Stimulated activated CD4-positive, alpha-beta T cell treated with anti-CD3 and anti-CD28 coated beads, Interleukin-4, amount 100 ng/mL, for 48 hours (primary cell): ENCODE measurements at places on chromosomes 13 and 19.

DNA sequence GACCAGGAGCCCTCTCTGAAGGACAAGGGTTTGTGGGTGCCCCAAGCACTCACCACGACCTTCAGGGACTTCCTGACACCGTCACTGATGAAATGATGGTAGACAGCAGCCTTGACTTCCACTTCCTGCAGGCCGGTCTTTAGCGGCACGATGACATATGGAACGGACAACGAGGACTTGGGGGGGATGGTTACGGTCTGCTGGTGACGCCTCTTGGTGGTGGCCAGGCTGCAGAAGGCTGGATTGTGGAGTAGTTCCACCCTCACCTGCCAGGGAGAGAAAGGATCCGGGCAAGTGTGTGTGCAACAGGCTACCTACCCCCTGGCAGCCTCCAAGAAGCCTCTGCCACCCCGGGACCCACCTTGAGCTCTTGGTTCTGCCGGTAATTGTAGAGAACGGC, 23.2 kb downstream of the C3 start:
- DNase-seq = no peak

DNA sequence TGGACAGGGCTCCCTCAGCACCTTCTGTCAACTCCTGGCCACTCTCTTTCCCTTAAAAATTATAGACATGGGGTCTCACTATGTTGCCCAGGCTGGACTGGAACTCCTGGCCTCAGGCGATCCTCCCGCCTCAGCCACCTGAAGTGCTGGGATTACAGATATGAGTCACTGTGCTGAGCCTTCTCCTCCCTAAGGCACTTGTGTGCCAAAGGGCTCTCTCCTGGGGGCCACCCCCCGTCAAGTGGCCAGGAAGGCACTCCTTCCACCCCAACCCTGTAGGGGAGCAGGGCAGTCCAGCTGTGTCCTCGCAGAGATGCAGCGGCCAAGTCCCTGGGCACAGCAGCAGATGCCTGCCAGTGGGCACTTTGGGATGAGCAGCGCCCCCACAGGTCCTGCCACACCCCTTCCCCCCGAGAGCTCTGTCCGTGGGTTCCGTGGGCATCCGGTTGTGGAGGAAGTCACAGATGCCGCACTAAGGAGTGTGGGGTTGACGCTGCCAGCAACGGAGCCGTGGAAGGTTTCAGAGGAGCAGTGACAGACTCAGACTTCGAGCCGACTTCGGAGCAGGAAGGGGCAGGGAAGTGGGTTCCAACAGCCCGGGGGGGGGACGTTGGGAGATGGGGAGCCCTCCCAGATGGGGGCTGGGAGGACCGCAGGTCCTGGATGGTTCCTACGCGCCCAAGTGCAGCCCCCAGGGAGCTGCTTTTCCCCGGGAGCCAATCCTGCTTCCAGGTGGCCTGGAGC, 3.3 kb upstream of the UQCR11 start:
- DNase-seq = no peak

GRCh38 chr19:8573316-8573715, 3.9 kb downstream of the MYO1F start:
- no peak for DNase-seq

DNA sequence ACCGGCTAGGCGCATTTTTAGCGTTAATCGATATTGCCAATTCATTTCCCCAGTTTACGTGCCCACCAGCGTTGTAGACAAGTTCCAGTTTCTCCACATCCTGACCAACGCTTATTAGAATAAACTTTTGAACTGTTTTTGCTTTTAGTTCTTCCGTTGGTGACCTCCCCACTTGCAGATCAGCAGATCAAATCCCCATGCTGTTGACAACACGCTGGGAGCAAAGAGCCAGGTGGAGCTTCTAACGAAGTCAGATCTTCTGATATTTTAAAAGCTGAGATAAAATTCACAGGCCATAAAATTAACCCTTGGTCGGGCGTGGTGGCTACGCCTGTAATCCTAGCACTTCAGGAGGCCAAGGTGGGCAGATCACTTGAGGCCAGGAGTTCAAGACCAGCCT, 21.2 kb downstream of the RCN3 start:
- no peak for DNase-seq

DNA sequence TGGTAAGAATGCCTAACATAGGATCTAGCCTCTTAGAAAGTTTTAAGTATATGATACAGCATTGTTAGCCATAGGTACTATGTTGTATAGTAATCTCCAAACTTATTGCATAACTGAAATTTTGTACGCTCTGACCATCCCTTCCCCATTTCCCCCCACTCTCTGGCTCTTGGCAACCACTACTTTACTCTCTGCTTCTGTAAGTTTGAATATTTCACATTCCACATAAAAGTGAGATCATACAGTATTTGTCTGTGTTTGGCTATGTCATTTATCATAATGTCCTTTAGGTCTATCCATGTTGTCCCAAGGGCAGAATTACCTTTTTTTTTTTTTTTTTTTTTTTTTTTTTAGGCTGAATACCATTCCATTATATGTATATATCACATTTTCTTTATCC, 396.9 kb downstream of the DLEU7 start:
- DNase-seq = no peak

- no peak for DNase-seq
Measured at GRCh38 chr13:94384231-94384905, 95.1 kb downstream of the DCT start.

DNA sequence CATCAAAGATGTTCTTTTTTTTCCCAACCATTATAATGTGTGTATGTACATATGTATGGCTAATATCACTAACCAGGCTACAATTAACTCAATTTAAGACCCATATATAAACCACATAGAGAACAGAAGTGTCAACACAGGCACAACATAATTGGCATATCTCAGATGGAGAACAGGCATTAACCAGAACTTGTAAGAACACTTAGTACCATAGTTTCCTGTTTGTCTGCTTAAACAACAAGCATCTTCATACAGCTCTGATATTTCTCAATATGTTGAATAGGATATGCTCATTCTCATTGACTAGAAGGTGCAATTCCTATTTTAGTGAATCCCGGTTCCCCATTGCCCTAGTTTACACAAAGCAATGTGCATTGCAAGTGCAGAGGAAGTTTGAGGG, 116.9 kb upstream of the EDNRB start:
- DNase-seq = no peak

DNA sequence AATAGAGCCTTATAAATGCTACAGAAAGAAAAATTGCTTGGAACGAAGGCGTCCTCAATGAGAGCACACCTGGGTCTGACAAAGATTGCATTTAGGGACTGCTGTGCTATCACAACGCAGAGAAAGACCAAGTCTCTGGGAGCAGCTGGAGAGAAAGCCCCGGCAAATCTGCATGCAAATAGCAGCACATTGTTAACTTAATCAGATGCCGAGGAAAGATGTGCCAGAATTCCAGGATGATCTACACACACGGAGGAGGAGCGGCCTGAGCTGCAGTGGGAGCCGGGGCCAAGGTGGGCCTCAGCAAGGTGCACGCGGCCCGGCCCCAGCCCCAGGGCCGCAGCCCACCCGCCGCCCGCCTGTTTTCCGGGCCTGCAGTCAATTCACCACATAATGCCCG, 1.4 kb downstream of the ZNF536 start:
- DNase-seq = no peak

DNA sequence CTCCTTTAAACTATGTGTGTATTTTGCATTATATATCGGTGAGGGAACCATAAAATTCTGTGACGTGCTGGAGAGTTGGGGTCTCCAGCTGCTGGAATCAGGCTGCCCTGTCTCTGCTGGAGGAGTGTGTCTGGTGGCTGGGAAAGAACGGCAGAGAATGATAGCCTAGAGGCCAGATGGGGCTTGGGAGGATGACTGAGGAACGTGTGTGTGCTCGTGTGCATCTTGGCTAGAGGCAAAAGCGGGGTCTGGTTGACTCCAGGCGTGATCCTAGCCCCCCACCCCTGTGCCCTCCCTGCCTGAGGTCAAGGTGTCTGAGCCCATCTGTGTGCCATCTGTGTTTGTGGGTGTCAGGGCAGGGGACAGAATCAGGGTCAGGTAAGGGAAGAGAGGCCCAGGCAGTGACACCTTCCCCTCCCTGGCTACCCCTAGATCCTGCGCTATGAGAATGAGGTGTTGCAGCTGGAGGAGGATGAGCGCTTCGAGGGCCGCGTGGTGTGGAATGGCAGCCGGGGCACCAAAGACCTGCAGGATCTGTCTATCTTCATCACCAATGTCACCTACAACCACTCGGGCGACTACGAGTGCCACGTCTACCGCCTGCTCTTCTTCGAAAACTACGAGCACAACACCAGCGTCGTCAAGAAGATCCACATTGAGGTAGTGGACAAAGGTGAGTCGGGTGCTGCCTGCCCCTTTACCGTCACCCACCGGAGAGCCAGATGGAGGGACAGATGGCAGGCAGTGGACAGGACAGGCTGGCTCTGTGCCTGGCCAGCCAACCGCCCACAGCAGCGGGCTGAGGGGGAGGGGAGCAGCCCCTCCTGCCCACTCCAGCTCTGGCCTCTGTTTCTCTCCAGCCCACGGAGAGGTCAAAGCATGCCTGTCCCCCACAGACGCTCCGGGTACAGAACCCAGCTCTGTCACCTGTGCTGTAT, 3.1 kb downstream of the SCN1B start:
- DNase-seq = no peak

GRCh38 chr19:41994521-41994971, 516 bp upstream of the ATP1A3 start:
- no peak for DNase-seq

- DNase-seq = no peak
Measured at GRCh38 chr13:109301276-109301675, 485.1 kb downstream of the IRS2 start.

DNA sequence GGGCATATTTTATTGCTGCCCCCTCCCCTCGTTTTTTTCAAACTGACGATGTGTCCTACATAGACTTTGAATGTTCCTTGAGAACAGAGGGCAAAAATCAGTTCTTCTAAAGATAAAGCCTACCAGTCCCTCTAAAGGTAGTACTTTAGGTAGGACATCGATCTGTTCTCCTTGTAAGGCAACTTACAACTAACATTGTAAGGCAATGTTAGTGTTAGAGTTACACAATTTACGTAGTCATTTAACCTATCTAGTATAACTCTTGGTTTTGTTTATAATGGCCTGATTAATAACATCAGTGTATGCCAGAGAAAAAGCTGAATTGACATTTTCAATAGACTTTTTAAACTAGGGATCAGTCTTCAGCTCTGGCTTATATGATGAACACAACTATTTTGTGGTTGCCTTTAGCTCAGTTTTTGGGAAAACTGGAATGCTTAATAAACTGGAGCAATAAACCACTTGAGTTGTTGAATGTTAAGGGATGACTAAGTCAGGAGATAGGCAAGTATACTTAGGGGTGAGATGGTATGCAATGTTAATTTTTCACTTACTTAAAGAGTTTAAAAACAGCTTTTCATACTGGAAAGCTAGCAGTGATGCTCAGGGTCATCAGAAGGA, 2.2 kb downstream of the NDFIP2 start:
- no peak for DNase-seq

DNA sequence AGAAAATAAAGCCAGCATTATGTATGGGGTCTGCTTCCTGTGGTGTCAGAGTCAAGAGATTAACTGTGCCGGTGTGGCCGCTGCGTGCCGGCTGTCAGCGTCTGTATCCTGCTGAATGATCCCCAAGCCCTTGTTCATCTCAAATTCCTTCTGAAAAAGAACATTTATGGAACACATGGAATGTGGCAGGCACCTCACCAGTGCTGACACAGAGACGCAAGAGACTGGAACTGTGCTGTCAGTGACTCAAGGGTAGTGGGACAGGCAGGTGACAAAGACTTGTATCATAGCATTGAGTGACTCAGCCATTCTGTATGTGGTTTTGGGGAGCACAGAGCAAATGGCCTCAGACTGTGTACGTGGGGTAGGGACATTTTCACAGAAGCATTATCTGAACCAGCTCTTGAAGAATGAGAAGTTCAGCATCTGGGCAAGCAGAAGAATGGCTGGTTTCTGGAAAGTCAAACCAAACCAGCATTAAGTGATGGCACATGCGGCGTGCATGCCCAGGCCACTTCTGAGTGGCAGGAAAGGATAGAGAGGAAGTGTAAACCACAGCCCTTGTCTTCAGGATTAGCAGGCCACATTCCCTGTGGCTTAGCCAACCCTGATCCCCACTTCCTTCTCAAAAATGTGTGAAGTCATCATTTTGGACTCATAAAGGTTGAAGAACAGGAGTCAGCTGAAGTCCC, 54.0 kb upstream of the IRS2 start:
- peak; percentile 4 for DNase-seq

GRCh38 chr13:65803530-65804392, 1426.4 kb downstream of the PCDH9 start:
- DNase-seq = no peak

GRCh38 chr19:45828523-45828922, 13.4 kb upstream of the RSPH6A start:
- DNase-seq = no peak

- no peak for DNase-seq
Measured at GRCh38 chr13:20360041-20360491, 127.9 kb upstream of the GJB6 start.

DNA sequence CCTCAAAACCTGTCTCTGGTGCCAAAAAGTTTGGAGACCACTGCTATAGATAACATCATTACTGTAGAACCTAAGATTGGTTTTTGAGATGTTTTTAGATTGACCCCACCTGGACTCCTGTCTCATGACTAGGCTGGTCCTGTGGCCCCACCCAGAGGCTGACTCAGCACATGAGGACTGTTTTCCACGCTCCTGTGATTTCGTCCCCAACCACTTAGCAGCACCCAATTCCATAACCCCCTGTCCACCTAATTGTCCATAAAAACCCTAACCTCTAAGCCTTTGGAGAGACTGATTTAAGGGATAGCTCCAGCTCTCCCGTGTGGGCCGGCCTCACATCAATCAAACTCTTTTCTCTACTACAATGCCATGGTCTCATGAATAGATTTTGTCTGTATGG, 25.6 kb upstream of the GAS6 start:
- DNase-seq = no peak

- DNase-seq = no peak
Measured at GRCh38 chr19:46288896-46289588, 7.8 kb upstream of the HIF3A start.

- DNase-seq = no peak
Measured at GRCh38 chr13:97945342-97945741, 8.1 kb upstream of the IPO5 start.

DNA sequence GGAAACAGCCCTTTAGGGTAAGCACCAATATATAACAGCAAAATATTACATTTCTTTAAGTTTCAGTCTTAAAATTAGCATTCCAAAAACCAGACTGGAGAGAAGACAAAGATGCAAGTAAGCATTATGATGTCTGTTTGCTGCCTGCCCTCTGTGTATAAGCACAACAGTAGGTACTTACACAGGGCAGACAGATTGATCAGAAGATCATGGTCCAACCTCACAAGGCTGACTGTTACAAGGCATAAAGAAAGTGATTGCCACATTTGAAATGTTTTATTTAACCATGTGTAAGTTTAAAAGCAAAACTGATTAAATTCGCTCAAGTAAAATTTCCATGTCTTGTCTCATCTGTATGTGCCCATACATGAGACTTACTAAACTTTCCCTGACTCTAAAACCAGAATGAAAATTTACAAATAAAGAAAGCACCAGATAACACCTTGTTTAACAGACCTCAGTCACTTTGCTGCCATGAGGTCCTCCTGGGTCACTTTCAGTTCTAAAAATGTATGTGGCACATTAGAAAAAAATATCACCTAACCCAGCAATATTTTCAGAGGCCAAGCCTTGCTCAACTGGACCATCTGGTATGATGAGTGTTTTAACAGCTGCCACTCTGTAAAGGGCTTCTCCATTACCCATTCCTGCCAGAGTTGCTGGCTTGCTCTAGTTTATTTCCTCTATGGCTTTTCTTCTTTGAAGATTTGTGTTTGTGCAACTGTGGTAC, 297.0 kb downstream of the RBM26 start:
- no peak for DNase-seq

- peak; percentile 0 for DNase-seq
Measured at GRCh38 chr13:53250272-53250875, 221.8 kb downstream of the OLFM4 start.
